ENCODE measurements at places on chromosomes 2 and 18. TPM values are rescaled to one million over a fixed set of nuclear protein-coding genes. Genes with fewer than 3 reads are reported as not detected.

DNA sequence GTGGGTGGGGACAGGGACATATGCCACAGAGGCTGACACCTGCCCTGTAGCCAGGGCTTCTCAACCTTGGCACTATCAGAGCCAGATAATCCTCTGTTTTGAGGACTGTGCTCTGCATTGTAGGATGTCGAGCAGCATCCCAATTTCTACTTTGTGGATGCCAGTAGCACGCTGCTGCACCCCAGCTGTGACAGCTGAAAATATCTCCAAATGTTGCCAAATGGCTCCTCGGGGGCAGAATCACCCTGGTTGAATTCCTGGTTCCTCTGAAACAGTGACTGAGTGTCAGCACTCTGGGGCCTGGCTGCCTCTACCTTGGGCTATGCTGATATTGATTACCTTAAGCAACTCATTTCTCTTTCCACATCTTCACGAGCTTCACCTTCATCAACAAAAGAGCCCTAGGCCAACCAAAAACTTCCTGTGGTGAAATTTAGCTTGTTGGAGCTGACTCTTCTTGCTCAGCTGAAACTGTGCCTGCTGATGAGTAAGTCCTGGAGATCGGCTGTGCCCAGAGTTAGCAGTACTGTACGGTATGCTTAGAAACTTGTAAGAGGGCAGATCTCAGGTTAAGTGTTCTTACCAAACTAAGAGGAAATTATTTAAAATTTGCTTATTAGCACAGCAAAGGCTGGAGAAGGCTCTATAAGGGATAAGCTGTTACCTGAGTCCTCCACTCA is 138.1 kb downstream of the SEPTIN10 start:
- DNase-seq, result no peak

The NEU4 gene
- 0.63 TPM for polyA plus RNA-seq

DNA sequence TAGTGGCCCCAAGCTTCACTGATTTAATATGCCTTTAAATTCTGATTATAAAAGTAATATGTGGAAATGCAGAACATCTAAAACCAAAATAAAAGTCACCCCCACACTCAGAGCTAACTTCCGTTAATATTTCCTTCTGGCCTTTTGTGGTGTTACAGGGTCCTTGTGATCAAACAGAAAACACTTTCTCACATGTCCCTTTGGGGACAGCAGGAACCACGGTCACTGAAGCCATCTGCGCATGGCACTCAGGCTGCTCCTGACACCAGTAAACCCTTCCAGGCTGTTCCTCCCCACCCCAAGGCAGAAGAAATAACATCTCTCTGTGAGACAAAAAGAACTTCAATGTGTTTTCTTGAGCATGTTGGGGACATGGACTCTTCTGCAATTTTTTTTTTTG is 25.1 kb upstream of the GPR17 start:
- DNase-seq, result no peak

GRCh38 chr2:159066541-159067156 is 98.2 kb downstream of the TANC1 start:
- DNase-seq, result no peak

The TMEM37 gene
- 65.3 TPM for polyA plus RNA-seq

The C1GALT1C1L gene
- 4.9 TPM for polyA plus RNA-seq

The BOLL gene
- polyA plus RNA-seq, result 0.20 TPM

GRCh38 chr2:177093371-177093770 is 119.2 kb upstream of the HNRNPA3 start:
- DNase-seq, result no peak

- DNase-seq, result no peak
These were observed 35.4 kb downstream of the SLC8A1 start for GRCh38 chr2:40416486-40416885.

The NEU2 gene
- not detected for polyA plus RNA-seq

The MOGAT1 gene
- polyA plus RNA-seq, result not detected

The FBXO36 gene
- 6.7 TPM for polyA plus RNA-seq

The POTEF gene
- 0.06 TPM for polyA plus RNA-seq

GRCh38 chr2:207531032-207531952 is 1.5 kb downstream of the CREB1 start:
- DNase-seq, result no peak

The SLC25A12 gene
- 22.4 TPM for polyA plus RNA-seq

The DSG1 gene
- 0.09 TPM for polyA plus RNA-seq

The ERMN gene
- polyA plus RNA-seq, result 0.04 TPM

The MEP1B gene
- polyA plus RNA-seq, result 0.07 TPM

The ITGA6 gene
- 108 TPM for polyA plus RNA-seq

DNA sequence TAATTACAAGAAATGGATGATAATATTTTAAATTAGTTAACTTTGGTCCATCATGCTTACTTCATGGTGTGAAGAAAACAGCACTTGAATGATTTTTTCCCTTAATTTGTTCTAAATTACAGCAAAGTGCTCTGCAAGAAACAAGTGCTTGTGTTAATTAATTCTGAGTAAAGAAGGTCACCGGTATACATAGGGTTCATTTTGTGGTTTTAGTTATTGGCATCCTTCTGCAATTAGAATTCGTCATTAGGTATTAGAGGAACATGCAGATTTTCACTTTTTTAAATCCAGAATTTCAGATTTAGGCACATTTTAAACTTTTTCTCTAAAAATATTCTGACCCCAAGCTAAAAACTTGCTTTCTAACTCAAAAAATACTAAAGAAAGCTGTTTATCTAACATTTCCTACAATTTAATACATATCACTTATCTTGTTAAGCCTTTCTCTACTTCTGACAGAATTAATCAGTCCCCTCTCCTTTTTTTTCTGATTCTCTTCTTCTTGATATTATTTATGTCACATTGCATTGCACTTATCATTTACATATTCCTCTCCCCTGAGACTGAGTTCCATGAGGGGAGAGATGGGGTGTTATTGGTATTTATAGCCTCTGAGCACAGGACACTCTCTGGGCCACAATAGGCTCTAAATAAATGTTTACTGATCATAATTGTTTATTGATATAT is 129.2 kb downstream of the PLA2R1 start:
- no peak for DNase-seq

DNA sequence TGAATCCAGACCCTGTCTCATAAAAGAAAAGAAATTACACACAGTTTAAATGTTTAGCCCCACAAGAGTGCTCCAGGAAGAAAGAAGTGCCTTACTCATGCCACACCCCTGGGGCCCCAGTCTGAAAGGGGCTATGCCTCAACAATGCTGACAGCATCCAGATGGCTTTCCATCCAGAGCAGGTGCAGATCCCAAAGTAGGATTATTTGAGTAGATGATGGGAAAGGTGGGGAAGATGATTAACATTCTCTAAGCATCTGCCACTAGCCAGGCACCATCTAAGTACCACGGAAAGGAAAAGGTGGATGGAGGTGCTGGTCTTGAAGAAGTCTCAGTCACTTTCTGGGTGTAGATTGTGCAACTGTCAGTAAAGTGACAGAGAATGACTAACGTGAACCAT is 16.3 kb downstream of the DPYSL5 start:
- DNase-seq, result no peak

DNA sequence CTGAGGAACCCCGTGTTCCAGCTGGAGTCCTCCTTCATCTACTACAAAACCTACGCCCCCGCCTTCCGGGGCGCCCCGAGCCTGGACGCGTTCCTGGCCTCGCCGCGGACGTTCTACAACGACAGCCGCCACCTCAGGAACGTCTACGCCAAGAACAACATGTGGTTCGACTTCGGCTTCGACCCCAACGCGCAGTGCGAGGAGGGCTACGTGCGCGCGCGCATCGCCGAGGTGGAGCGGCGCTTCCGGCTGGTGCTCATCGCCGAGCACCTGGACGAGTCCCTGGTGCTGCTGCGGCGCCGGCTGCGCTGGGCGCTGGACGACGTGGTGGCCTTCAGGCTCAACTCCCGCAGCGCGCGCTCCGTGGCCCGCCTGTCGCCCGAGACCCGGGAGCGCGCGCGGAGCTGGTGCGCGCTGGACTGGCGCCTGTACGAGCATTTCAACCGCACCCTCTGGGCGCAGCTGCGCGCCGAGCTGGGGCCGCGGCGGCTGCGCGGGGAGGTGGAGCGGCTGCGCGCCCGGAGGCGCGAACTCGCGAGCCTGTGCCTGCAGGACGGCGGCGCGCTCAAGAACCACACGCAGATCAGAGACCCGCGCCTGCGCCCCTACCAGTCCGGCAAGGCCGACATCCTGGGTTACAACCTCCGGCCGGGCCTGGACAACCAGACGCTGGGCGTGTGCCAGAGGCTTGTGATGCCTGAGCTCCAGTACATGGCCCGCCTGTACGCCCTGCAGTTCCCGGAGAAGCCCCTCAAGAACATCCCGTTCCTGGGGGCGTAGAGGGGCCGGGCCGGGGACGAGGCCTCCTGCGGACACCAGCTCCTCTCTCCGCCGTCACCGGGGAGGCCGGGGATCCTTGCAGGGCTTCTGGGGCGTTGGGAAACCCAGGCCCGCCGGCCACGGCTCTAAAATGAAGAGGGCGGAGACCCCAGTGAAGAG is 5.3 kb upstream of the NEU4 start:
- peak; percentile 51 for DNase-seq

DNA sequence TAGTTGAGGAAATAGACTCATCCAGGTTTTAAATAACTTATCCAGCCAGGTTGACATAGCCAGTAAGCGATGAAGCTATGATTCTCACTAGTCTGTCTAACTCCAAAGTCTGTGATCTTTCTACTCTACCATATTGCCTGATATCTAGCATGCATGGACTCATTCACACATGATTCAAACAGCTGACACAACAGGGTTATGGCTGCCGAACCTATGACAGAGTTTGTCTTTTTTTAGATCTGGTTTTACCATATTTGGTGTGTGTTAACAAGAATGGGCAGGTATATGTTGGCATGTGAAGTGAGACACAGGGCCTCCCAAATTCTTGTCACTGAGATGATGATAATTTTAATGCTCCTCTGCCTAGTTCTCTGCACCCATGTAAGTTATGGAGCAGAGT is 210.6 kb downstream of the BABAM2 start:
- no peak for DNase-seq

GRCh38 chr2:135093193-135093592 is 41.1 kb downstream of the RAB3GAP1 start:
- DNase-seq, result no peak

GRCh38 chr2:137357634-137358033 is 592.3 kb downstream of the THSD7B start:
- DNase-seq, result no peak

DNA sequence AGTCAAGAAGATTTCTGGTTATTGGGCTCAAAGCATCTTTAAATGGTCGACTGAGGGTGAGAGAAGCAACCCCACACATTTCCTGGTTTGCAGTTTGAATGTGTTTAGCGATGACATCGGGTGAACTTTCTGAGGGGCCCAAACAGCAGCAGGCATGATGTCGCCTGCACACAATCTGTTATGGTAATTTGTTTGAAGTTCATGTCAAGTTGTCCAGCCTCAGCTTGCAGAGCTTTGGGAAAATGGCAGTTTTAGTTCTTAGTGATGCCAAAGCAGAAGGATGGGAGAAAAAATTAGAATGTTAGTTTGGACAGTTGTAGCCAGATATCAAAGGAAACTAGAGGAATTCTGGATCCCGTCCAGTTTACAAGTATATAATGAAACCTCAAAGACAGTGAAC is 284.6 kb downstream of the MBD5 start:
- no peak for DNase-seq

The KLHL14 gene
- 31.1 TPM for polyA plus RNA-seq

The SKOR2 gene
- not detected for polyA plus RNA-seq

GRCh38 chr2:171297956-171298355 is 135.8 kb downstream of the METTL8 start:
- DNase-seq, result no peak

The REG3A gene
- polyA plus RNA-seq, result not detected

The MGAT5 gene
- polyA plus RNA-seq, result 51.0 TPM

DNA sequence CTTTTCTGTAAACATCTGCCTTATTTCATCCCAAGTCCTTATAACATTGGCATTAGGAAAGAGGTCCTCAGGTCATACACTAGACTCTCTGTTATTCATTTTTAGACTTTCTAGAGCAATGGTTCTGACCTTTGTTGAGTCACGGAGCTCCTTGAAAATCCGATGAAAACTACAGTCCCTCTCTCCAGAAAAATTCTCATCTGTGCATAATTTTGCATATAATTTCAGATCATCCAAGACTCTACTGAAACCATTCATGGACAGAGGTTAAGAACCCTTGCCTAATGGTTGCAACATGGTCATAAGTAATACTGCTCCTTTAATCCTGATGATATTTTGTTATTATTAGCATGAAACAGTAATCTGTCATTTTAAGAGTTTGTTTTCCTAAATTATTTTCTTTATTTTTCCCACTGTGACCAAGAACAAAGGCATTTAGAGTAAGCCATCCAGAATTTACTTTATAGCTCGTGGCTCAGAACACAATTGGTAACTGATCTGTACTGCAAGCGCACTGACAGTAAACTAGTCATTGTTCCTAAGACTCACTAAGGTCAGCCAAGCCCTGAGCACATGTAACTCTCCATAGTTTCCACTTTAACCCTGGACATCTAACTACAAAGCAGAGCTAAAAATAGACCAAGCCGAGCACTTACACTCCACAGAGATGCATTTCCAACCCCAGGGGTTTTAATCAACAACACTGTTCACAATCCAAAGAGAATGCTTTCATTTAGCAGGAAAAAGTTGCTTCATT is 8.4 kb downstream of the MYOM1 start:
- no peak for DNase-seq

DNA sequence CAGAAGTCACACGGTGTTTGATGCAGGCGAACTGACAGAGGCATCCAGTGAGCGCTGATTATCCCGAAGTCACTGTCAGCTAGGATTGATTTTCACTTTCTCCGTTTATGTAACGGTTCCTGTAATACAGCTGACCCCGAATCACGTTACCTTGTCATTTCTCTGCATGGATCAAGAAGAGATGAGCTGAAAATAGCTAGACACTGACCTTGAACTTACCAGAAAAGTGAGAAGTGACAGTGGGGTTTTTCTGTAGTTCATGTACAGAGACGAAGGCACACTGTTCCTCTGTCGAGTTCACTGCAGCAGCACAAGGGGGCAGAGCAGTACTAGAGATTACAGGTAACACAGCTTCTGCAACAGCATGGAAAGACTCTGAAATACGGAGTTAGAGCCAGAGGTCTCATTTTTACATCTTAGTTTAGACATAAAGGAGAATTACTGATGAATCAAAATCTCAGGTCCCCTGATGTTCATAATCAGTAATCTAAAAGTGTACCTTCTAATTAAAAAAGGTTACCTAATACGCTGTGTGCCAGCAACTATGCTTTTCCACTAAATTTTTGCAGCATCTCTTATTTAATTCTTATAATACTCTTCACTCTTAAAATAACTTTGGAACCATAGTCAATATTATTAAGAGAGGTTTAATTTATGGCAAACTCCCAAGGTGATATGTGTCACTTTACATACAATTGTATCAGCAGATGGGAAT is 33.1 kb downstream of the ARHGAP15 start:
- peak; percentile 24 for DNase-seq

DNA sequence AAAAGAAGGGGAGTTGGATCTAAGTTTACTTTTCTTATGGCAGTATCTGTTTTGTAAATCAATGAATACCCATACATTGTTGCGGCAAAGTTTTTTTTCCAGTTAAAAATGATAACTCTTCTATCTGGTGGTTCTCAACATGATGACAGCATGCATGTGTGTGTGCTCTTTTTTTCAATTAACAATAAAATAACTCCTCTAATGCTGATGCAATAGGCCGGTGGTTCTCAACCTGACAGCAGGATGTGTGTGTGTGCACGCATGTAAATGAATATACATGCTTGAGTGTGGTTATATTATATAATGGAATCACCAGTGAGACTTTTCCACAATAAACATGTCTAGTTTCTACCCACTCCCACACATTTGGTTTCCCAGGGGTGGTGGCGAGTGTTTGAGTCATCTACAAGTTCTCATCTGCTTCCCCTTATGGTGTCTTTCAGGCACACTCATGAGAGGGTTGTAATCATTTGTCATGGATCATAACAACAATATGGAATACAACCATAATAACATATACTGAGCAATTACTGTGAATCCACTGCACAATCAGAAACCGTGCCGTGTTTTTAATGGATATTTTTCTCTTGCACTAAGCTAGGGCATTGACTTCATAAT is 31.2 kb downstream of the PARD3B start:
- DNase-seq, result no peak
